ENCODE measurements at places on chromosomes 3 and 15.

GRCh38 chr3:73070675-73071575 lies 9.5 kb downstream of the EBLN2 start:
- no peak for DNase-seq

DNA sequence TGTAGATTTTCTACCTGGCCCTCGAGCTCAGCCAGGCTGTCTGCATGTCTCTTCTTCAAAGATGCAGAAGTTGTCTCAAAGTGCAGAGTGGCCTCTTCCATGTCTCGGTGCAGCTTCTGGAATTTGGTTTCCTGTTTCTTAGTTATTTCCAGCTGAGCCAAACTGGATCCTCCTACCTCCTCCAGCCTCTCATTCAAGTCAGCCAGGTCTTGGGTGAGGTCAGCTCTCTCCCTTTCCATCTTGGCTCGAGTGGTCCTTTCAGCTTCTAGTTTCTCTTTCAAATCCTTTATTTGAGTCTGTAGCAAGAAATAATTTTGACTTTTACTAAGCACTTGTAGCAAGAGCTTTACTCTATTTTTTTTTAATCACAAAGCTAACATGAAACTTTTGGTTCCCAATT lies 81.8 kb downstream of the MYH15 start:
- no peak for DNase-seq

DNA sequence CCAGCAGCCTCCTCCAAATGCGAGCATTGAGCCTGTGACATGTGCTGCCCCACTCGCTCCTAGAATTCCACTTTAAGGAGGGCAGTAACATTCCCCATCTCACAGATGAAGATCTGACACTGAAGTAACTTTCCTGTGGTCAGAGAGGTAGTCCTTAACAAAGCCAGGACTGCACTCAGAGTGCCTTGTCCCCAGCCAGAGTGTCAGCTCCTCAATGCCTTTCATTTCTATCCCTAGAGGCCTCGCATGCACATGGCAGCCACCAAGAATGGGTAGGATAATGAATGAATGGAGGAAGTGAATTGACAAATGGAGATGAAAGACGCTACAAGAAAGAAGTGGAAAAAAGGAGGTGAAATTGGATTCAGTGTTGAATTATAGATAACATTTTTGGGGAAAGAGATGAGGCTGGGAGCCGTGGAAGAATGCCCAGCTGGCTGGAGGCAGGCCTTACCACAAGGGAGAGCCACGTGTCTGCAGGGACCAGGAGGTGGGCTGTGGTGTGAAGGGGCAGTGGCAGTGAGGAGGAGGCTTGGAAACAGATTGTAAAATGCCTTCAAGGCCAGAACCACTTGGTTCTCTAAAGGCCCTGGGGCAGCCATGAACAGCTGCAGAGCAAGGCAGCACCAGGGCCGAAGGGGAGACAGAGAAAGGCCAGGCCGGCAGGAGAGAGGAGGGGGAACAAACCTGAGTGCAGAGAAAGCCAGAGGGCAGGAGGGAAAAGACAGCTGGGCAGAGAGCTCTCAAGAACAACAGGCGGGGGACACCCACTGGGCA lies 10.4 kb downstream of the CFAP92 start:
- no peak for DNase-seq

DNA sequence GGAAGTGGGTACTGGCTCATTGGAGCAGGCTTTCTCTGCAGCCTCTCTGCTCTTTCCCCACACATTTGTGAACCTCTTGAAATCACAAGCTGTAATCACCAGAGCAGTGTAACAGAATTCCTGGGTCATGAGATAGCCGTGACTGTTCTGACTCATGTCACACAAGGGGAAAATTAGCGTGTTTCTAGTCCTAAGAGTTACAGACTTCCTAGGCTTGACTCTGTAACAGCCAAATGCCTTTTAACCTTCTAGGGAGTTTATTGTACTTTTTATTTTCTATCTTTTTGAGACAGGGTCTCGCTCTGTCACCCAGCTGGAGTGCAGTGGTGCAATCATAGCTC lies 54.7 kb upstream of the TRAK1 start:
- DNase-seq = no peak

DNA sequence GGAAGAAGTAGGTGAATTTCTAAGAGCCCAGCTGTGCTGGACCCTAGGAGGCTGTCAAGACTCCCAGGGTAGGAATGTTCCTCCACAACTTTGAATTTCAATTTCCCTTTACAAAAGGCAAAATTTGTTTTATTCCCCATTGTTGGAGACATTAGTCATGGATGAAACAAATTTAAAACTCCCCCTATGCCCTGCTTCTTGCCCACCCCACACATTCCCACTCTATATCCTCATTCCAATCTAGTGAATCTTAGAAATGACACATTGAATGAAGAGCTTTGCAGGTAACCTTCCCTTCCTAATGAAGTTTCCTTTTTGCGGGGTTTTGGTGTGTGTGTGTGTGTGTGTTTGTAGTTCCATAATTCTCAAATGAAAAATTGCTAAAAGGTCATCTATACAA lies 72.6 kb downstream of the CCNL1 start:
- no peak for DNase-seq

- DNase-seq = no peak
Measured at GRCh38 chr3:169041677-169042171, 621.8 kb downstream of the MECOM start.

DNA sequence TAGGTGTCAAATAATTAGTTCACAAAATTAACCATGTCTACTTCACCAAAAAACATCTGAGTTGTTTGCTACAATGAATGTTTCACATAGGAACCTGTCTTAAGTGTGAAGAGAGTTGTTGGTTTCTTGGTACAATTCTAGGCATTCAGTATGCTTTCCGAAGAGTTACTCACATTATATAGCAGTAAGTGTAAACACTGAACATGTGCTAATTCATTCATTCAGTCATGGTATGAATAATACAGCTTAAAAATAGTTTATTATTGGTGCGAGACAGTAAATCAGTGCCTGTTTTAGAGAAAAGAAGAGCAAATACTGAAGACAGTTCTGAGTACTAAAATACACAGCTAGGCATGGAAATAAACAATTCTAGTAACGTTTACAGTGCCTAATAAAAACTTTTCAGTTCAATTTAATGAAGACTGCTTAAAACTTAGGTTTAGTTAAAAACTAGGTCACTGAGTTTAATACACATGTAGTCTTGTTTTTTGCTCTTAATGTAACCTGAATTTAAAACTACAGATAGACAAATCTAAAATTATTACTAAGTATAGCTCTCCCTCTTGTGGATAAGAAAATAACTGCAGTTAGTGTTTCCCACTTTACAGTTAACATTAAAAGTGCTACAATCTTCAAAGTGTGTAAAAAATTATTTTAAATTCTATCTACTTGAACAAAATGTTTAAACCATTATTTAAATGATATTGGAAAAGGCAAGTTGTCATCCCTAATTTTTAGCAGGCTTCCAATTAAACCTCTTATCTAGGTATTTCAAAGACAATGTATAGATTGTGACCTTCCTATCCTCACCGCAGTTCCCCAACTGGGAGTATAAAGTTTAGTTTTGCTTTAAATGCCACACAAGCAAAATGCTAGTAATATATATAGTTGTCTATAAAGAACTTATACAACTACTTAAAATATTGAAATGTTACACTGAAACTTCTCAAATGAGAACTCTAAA lies 20.1 kb upstream of the ZCWPW2 start:
- DNase-seq = no peak
